Urinary bladder (tissue), 4 donors: ENCODE measurements at places on chromosomes 12 and 14. TPM values are rescaled to one million over a fixed set of nuclear protein-coding genes. Genes with fewer than 3 reads are reported as not detected.

Gene AICDA
- 0.26 TPM for total RNA-seq

Gene TAS2R13
- total RNA-seq: 14.3 TPM

Gene R3HDM2
- total RNA-seq: 37.0 TPM

Gene IFNG-AS1
- 0.32 TPM for total RNA-seq

Gene TAS2R31
- total RNA-seq: 27.1 TPM
